ENCODE measurements at places on chromosomes 12 and 14.

- no peak for DNase-seq
These were observed 26.3 kb downstream of the SETD1B start for GRCh38 chr12:121830134-121830533.

DNA sequence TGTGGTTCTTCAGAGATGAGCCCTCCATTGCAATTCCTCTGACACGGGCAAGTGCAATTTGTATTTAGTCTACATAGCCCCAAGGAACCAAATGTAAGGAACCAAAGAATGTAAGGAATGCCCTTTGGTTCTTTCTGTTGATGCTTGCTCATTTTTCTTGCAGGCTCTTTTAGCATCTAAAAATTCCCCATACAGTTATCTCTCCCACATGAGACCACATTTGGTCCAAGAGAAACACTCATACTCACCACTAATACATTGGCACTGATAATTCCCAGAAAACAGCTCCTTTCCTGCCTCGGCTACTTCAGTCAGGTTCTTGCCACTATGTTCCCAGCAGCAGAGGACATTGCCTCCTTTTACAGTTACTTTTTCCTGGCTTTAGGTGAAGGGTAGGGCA, 332.6 kb downstream of the AEBP2 start:
- DNase-seq = no peak

DNA sequence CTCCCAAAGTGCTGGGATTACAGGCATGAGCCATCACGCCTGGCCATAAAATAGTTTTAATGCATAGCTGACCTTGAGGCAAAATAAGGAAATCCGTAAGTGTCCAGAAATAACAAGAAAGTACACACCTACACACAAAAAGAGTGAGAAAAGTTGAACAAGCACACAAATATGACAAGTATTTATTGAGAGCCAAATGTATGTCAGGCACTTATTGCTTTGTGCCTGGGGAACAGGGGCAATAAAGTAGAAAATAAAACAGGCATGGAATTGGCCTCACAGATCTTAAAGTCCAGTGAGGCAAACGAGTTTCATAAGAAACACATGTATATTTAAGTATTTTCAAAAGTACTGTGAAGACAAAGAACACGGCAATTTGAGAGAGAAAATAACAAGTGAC, 103.7 kb downstream of the ERGIC2 start:
- DNase-seq = no peak

- no peak for DNase-seq
These were observed 661.7 kb downstream of the VRK1 start for GRCh38 chr14:97458661-97459579.

- DNase-seq = no peak
These were observed 168.8 kb downstream of the KIF26A start for GRCh38 chr14:104307246-104307626.
